ENCODE measurements at places on chromosomes 2 and 18. TPM values are rescaled to one million over a fixed set of nuclear protein-coding genes. Genes with fewer than 3 reads are reported as not detected.
A peak's percentile ranks its signal among the peaks of the same experiment; 100 is the strongest.

DNA sequence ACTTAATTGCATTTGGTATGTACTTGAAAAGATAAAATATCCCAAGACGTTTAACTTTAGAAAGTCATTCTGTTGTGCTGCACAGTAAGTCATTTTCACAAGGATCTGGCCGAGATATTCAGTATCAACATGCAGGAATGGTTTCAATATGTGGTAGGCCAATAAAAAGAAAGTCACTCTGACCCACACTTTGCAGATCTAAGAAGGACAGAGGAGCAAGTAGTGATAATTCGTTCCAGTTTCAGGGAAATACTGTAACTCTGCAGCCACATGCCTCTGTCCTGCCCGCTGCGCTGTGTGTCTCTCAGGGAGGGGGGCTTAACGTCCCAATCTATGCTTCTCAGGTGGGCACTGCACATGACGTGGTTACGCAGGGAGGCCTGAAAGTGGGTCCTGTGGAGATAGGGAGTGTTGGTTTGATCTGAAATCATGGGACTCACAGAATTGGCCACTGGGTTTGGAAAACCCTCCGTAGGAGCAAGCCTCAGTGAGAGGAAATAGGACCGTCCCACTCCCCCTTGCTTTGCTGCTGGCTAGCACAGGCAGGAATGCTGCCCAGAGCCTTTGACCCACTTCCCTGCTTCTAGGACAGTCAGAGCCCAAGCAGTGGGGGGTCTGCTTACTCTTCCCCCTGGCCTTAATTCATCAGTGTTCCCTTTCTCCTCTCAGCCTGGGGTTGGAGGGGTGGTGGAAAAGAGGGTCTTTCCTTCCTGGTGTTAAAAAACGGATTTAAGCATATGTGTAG, 314.7 kb upstream of the SPRED2 start:
- H3K27me3 ChIP-seq, result peaks cover 8% of the 10 kb centered on the region
- no peak for DNase-seq
- peaks cover 10% of the 10 kb centered on the region for H3K4me1 ChIP-seq

DNA sequence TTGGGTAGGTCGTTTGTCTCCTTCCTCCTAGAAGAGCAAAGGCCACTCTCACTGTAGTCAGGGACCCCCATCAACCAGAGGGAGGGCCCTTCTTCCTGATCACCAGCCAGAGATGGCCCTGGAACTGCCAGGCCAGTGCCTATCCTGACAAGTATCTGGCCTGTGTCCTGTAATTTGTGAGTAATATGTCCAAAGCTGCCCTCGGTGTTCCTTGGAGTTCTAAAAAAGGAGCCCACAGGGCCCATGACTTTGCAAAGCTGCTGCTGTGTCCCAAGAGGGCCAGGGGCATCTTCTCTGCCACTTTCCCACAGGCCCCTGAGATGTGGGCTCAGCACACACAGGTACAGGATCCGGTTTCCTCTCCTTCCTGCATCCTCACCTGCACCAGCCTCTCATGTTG, 212.4 kb downstream of the SEPTIN10 start:
- H3K27ac ChIP-seq, result no peak overlapping the region
- H3K36me3 ChIP-seq, result peaks cover 2% of the 10 kb centered on the region
- H3K4me3 ChIP-seq, result no peak overlapping the region
- H3K27me3 ChIP-seq, result no peaks in the 10 kb centered on the region

Gene ARHGEF33
- 0.30 TPM for total RNA-seq

GRCh38 chr2:79487399-79487798, 25.5 kb upstream of the CTNNA2 start:
- H3K27me3 ChIP-seq, result no peaks in the 10 kb centered on the region
- no peaks in the 10 kb centered on the region for H3K4me1 ChIP-seq
- no peak for DNase-seq
- no peaks in the 10 kb centered on the region for H3K36me3 ChIP-seq
- H3K27ac ChIP-seq, result no peak overlapping the region

Gene CRYBA2
- not detected for total RNA-seq

Gene DNAH7
- 1.2 TPM for total RNA-seq

DNA sequence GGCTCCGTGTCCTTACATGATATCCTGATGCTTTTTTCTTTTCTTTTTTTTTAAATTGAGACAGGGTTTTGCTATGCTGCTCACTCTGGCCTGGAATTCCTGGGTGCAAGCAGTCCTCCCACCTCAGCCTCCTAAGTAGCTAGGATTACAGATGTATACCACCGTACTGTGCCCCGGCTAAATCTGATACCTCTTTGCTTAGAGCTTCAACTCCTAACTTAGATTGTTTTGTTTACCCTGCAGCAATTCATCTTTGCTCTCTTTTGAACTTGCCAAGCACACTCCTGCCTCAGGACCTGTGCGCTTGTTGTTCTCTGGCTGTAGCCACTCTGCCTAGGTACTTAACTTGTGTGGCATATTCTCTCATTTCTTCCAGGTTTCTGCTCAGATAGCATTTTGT, 24.5 kb downstream of the RAB10 start:
- H3K4me1 ChIP-seq, result peaks cover 4% of the 10 kb centered on the region
- no peak overlapping the region for H3K27ac ChIP-seq
- no peaks in the 10 kb centered on the region for H3K27me3 ChIP-seq
- DNase-seq, result no peak

GRCh38 chr2:112065966-112066365, 10.9 kb downstream of the TMEM87B start:
- H3K27me3 ChIP-seq, result no peaks in the 10 kb centered on the region
- H3K36me3 ChIP-seq, result peaks cover 37% of the 10 kb centered on the region
- peak; percentile 86 for DNase-seq
- H3K4me3 ChIP-seq, result no peak overlapping the region
- peak overlapping the region; percentile 34 for H3K27ac ChIP-seq

Gene GKN2
- not detected for total RNA-seq

Gene CCDC85A
- total RNA-seq, result 8.9 TPM

Gene SPR
- 23.6 TPM for total RNA-seq

Gene SERPINB13
- total RNA-seq, result not detected

Gene ELAC1
- 7.6 TPM for total RNA-seq

Gene DYNAP
- not detected for total RNA-seq

GRCh38 chr2:203625701-203626100, 80.7 kb upstream of the CD28 start:
- H3K4me3 ChIP-seq, result no peak overlapping the region
- no peaks in the 10 kb centered on the region for H3K27me3 ChIP-seq
- no peak for DNase-seq
- no peaks in the 10 kb centered on the region for H3K36me3 ChIP-seq

Gene TMEM37
- total RNA-seq, result 3.3 TPM

- H3K27ac ChIP-seq, result no peak overlapping the region
- DNase-seq, result no peak
- H3K36me3 ChIP-seq, result no peaks in the 10 kb centered on the region
- H3K4me1 ChIP-seq, result peaks cover 12% of the 10 kb centered on the region
These were observed 19.5 kb upstream of the BOK start for GRCh38 chr2:241538838-241539615.

Gene EIF2B4
- total RNA-seq, result 47.3 TPM

Gene DUSP19
- total RNA-seq, result 3.1 TPM

Gene CTIF
- total RNA-seq, result 93.6 TPM

All from astrocyte (in vitro differentiated cells and primary cell).